IMR-90 (cell line): ENCODE measurements at places on chromosomes 7 and 10. TPM values are rescaled to one million over a fixed set of nuclear protein-coding genes. Genes with fewer than 3 reads are reported as not detected.

CALML3 gene
- not detected in 2 replicates for total RNA-seq

CDNF gene
- total RNA-seq: 0.72 and 0.83 TPM in 2 replicates

MYPN gene
- 12.5 and 13.1 TPM in 2 replicates for total RNA-seq

POM121C gene
- total RNA-seq: 6.1 and 7.8 TPM in 2 replicates

RGR gene
- not detected in 2 replicates for total RNA-seq

GNAI1 gene
- 26.5 and 44.2 TPM in 2 replicates for total RNA-seq

DNAJB9 gene
- total RNA-seq: 31.7 and 44.6 TPM in 2 replicates

GALNT17 gene
- not detected in 2 replicates for total RNA-seq

AGR2 gene
- not detected in 2 replicates for total RNA-seq

TRIM74 gene
- total RNA-seq: not detected in 2 replicates

HYAL4 gene
- not detected in 2 replicates for total RNA-seq

FZD8 gene
- total RNA-seq: 3.6 and 4.4 TPM in 2 replicates
